ENCODE measurements at places on chromosomes 11 and 22.

DNA sequence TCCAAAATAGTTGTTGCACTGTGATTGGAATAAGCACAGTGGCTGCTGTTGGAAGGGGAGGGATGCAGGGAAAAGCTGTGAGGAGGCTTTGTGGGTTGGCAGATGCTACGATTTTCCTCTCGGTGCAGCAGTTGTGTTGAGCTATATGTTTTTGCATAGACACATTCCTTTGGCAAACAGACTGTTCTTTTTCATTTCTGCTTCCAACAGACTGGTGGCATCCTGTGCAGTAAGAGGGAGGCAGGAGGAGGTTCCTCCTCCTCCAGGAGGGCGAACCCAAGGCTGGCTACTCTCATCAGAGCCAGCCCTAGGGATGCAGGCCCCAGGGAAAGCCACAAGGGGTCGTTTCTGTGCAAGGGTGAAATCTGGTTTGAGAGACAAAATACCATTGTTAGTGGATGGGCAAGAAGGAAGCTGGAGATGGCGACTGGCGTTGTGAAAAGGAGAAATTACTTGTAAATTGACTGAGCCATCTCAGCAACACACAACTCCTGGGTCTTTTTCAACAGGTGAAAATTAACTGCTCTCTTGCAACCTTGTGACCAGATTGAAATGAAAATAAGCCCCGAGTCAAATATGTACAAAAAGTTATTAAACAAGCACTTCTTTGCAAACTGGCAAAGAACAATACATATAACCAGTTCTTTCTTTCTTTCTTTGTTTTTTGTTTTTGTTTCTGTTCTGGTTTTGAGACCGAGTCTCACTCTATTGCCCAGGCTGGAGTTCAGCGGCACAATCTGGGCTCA is 26.5 kb upstream of the UBASH3B start:
- peak; percentile 77 for DNase-seq

GRCh38 chr22:48181263-48181955 is 1419.0 kb downstream of the TBC1D22A start:
- DNase-seq: no peak

GRCh38 chr22:24165673-24166072 is 15.6 kb upstream of the SUSD2 start:
- DNase-seq: no peak

DNA sequence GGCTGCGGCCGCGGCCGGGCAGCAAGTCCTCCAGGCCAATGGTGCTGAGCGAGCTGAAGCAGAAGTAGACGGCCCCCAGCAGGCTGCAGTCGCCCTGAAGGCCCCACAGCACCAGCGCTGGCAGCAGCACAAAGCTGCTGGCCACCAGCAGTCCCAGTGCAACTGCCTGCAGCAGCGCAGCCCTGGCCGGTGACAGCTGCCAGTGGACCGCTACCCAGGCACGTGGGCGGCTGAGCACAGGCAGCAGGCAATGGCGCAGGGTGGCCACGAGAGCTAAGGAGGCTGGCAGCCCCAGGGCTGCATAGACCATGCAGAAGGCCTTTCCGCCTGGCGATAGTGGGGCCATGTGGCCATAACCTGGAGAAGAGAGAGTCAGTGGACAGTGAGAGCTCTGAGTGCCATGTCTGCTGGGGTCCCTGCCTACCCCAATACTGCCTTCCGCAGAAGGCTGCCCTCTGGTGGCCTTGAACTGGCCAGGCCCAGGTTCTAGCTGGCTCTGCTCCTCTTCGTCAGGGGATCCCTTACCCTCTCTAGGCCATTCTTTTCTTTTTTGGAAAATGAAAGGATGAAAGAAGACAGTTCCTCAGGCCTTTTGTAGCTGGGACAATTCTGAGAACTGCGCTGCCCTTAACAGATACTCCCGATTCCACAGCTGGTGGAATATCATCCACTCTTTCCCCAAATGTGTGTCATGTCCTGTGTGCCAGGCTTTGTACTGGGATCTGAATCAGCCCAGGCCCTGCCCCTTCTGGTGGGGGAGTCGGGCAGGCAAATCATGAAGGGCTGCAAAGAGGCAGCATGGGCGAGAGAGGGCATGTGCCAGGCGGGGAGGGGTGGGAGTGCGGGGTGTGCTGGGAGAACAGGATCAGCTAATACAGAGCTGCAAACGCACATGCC is 1.8 kb downstream of the KCNK7 start:
- no peak for DNase-seq

DNA sequence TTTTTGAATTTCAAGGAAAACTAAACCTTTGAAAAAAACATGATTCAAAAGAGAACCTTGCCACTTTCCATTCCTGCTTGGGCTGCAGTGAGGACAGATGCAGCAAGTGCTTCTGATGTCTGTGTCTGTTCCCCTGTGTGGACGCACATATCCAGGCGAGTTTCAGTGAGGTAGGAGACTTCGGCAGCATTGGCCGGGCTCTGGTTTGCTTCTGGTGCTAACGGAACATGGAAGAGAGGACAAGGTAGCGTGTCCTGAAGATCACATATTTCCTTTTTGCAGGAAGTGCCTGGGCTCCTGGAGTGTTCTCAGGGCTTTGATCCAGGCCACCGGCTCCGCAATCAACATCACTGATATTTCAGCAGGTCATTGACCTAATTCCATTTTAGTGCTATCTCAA is 33.1 kb upstream of the IGLL5 start:
- DNase-seq: no peak

GRCh38 chr22:47618180-47619010 is 855.9 kb downstream of the TBC1D22A start:
- DNase-seq: no peak
